NCI-H2171 treated with DMSO at 0.1 percent for 48 hours (cell line): ENCODE measurements at places on chromosomes 1 and 21.

DNA sequence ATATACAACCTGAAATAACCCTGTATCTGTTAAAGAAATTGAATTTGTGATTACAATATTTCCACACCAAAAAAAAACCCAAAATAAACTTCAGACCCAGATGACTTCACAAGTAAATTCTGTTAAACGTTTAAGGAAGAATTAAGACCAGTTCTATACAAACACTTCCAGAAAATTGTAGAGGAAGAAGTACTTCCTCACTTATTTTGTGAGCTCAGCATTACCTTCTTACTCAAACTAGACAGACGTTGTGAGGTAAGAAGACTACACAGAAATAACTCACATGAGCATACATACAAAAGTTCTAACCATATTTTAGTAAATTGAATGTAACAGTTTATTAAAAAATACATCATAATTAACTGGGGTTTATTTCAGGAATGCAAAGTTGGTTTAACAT, 18.8 kb downstream of the RALGPS2 start:
- DNase-seq = no peak

DNA sequence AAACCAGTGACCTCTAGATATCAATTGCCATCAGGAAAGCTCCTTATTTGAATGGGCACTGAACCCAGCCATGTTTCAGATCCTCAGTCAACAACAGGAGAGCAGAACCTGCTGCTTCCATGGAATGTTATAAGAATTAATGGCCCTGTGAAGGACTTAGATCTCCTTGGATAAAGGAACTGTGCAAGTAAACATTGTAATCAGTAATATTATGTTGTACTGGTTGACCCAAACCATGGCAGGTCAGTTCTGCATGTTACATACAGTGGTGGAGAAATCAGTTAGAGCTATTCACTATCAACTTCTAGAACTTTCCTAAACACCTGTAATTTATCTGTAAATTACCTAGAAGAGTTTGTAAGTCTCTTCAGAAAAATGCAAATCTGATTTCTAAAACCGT, 11.2 kb upstream of the CLDN8 start:
- DNase-seq = no peak

DNA sequence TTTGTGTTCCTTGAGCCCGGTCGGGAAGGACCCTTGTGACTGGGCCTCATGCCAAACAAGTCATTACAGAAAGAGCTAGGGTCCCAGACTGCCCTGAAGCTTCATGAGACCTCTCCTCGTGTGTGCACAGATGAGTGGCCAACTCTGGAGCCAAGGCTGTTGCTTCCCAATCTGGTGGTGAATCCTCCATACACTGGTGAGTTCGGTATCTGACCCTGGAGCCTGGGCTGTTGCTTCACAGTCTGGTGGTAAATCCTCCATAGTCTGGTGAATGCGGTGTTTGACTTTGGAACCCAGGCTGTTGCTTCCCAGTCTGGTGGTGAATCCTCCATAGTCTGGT, 737.8 kb downstream of the MATN1 start:
- no peak for DNase-seq

DNA sequence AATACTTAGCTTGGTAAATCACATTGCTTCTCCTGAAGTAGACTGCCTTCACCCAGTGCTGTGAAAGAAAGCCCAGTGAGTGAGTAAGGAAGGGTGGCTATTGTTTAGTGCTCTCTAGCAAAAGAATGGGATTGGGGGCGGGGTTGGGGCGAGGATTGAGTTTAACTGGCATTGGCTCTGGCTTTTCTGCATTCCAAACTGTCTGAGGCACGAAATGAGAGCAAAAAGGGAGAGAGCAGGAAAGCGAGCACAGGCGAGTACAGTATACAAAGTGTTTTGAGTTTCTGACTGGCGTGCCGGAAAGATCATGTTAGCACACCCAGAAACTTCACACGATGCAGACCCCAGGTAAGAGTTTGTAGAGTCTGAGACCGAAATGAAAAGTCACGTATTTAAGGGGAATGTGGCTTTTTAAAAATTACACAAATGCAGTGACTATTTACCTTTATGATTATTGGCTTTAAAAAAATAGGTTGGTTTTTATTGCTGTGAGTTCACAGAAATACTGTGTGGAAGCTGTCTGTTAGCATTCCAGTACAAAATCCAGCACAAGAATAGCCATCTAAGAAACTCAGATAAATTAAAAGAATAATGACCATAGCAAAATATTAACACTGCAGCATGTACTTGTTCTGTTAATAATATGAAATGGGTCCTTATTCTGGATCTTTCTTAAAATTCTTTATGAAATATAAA, 155.4 kb downstream of the CLEC20A start:
- no peak for DNase-seq

- no peak for DNase-seq
Observed at GRCh38 chr1:159200769-159201168, 3.9 kb upstream of the ACKR1 start.

DNA sequence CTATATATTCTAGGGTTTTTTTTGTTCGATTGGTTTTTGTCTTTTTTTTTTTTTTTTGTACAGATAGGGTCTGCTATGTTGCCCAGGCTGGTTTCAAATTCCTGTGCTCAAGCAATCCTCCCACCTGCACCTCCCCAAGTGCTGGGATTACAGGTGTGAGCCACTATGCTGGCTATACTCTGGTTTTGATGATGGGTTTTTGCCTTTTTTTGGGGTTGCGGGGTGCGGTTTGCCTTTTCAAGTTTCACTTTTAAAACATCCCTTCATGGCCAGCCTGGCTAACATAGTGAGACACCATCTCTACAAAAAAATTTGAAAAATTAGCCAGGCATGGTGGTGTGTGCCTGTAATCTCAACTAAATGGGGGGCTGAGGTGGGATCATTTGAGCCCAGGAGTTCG, 10.0 kb downstream of the KDM5B start:
- no peak for DNase-seq

- DNase-seq = no peak
Observed at GRCh38 chr1:221509575-221510355, 232.1 kb downstream of the DUSP10 start.

- DNase-seq = no peak
Observed at GRCh38 chr1:62058956-62059355, 135.7 kb upstream of the L1TD1 start.
